ENCODE measurements at places on chromosomes 4 and X.

DNA sequence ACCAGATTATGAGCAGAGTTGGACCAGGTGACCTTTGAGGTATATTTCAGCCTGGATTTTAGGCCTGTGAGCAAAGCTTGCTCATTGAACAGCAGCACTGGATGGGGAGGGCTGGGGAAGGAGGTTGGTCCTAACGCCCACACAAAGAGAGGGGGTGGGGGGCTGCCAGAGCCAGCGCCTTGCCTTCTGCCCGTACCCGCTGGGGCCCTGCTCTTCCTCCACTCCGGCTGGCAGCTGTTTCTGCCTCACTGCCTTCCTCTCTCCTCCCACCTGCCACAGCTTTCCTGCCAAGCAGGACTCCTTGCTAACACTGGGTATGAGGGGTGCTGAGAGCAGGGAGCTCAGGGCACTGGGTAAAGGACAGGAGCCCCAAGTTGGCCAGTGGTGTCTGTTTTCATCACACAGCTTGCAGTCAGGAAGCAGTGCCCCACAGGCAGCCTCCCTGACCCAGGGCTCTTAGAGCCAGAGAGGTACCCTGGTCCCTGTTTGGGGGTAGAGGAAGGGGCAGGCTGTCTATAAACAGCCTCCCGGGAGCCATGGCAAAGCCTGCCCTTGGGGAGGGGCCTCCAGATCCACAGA, 6.1 kb downstream of the NALF2 start:
- DNase-seq, result no peak

DNA sequence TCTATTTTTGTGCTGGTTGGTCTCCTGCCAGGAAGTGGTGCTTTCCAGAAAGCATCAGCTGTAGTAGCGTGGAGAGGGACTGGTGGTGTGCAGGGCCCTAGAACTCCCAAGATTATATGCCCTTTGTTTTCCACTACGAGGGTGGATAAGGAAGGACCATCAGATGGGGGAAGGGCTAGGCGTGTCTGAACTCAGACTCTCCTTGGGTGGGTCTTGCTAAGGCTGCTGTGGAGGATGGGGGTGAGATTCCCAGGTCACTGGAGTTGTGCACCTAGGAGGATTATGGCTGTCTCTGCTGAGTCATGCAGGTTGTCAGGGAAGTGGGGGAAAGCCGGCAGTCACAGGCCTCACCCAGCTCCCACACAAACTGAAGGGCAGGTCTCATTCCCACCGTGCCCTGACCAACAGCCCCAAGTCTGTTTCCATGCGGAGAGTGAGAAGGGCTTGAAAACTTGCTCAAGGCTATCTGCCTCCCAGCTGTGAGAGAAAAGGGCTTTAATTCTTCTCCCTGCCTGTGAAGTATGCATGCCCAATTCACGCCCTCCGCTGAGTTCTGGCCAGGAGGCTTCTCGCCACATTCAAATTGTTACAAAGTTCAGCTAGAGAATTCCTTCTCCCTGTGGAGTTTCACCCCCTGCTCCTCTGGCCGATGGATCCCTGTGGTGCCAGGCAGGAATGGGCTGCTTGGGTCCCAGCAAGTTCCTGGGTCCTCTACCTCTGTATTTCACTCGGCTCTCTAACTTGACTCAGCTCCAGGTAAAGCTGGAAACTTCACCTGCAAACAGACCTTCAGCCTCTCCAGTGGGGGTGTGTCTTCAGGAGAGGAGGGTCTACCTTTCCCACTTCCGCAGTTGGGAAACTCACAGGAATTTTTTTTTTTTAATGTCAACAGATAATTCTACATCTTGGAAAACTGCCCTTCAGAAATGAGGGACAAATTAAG, 7.7 kb upstream of the CSTF2 start:
- no peak for DNase-seq

- no peak for DNase-seq
These were observed 70.0 kb downstream of the EVC start for GRCh38 chr4:5780831-5781480.

GRCh38 chr4:76902233-76902890, 4.4 kb upstream of the SOWAHB start:
- no peak for DNase-seq

DNA sequence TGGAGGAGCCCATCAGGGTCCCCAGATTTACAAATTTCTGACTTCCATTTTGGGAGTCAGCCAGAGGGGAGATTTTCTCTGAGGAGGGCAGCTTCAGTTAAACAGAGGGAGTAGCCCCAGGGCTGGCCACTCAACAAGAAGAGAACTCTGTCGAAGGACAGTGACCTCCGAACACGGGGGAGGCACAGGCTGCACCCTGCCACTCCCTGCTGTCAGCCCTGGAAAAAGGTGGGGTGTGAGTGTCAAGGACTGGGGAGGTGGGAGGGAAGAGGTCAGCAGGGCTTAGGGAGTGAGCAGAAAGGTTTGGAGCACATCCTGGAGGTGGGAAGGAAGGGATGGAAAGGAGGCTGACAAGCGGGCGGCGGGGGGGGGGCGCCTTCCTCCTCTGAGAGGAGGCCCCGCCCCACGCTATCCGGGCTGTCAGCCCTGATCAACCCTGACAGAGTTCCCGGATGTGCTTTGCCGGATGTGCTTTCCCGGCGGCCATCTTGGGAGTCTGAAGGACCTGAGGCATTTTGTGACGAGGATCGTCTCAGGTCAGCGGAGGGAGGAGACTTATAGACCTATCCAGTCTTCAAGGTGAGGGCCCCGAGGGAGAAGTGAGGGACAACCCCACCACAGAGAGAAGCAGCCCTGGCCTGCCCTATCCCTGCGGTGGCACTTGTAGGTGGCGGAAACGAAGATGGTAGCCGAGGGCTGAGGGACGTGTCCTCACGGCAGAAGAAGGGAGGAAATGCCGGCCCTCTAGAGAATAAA, at the start of gene MAGEC1:
Gene MAGEC1, plus strand, starts transcription at position 495 of the 756 bp plus-strand sequence. CDS start 1,179 bp downstream, outside the sequence.
- no peak for DNase-seq
